NCI-H774 (cell line): ENCODE measurements at places on chromosomes 6 and 20.

DNA sequence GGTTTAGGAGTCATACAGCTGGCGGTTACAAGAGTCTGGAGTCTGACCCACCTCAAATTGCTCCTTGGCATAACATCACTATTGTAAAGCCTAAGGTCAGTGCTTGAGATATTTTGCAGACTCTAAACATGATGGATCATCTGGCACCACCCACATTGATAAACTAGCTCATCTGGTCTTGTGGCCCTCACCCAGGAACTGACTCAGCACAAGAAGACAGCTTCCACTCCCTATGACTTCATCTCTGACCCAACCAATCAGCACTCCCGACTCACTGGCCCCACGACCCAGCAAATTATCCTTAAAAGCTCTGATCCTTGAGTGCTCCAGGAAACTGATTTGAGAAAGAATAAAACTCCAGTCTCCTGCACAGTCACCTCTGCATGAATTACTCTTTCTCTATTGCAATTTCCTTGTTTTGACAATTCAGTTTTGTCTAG, 115.9 kb downstream of the CD24 start:
- DNase-seq = no peak

DNA sequence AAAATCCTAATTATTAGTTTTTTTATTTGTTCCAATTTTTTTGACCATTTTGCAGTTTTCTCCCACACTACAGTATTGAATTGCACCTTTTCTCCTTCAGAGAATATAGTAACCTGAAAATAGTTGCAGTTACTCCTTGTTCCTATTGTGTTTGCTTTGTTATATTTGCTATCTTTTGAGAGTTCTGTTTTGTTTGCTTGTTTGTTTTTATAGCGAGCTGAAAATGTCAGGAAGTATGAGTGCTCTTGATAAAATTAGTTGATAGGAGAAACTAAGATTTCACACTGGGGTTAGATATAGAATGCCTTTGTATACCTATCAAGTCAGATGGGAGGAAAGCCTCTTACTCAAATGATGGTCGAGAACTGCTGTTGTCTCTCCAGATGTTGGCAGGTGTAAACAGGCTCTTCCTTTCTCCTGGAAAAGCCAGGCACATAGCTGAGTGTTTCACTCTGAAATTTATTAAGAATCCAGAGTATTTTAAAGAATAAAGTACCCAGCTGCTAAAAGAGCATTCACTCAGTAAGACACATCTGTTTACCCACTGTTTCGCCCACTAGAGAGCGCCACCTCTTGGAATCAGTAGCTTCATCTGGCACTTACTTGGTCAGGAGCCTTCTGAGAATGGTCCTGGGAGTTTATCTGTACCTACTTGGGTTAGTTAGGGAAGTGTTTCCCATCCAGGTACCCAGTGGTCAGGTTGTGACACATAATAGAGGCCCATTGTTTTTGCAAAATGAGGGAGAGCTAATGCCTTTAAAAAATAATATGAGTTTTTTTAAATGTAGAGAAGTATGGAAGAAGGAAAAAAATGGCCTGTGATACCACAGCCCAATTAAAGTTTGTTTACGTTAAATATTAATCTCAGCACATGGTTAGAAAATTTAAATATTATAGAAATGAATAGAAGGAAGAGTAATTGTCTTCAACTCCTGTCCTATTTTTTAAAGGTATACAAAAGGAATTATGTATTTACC, 11.2 kb downstream of the NT5DC1 start:
- DNase-seq = peak; percentile 47

DNA sequence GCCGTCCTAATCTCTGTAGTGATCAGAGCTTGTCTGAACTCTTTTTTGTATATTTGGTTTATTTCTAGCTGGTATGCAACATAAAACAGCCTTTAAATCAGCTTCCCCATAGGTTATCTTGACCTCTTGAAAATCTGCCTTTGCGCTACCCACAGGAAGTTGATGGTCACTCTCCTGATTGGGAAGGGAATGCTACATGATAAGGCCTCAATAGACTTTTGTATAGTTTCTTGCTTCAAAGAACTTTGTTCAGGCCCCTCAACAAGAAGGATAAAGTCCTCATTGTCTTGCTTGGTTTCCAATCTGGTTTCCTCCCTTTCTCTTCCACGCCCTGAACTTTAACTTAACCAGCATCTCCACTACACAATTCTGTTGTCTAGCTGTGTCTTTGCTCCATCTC, 95.4 kb upstream of the TENT5A start:
- DNase-seq = no peak

- no peak for DNase-seq
Observed at GRCh38 chr6:10451828-10452509, 37.1 kb upstream of the TFAP2A start.

DNA sequence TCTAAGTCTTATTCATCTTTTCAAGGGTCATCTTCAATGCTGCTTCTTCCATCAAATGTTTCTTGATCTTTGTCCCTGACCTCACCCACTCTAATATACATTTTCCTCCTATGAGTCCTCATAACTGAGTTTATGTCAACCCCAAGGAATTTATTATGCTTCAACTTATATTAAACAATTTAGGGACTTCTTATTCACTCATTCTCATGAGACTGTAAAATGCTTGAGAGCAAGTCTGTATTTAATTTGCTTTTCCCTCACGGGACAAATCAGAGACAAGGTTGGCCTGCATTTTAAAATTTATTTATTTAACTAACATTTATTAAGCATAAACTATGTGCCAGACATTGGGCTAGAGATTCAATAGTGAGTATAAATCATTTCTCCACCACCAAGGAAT, 312.0 kb upstream of the NT5E start:
- no peak for DNase-seq

DNA sequence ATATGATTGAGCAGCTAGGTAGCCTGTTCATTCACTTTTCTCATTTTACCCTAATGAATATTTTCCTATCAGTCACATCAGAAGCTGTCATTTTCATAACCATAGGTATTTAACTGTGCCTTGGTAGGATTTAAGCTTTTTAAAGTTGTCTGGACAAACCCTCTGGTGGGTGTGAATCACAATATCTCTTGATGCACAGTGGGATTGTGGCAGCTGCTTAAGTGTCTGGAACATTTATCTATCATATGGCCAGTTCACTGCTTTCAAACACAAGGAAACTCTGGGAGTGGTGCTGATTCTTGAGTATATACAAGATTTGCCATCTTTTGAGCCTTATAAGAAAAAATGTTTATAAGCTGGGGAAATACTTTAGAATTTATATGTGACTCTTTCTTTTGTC, 87.0 kb upstream of the SUPT3H start:
- DNase-seq = no peak

GRCh38 chr20:33236351-33236750, 555 bp downstream of the BPIFA1 start:
- no peak for DNase-seq

GRCh38 chr20:2298701-2299100, 2.9 kb downstream of the TGM3 start:
- no peak for DNase-seq

DNA sequence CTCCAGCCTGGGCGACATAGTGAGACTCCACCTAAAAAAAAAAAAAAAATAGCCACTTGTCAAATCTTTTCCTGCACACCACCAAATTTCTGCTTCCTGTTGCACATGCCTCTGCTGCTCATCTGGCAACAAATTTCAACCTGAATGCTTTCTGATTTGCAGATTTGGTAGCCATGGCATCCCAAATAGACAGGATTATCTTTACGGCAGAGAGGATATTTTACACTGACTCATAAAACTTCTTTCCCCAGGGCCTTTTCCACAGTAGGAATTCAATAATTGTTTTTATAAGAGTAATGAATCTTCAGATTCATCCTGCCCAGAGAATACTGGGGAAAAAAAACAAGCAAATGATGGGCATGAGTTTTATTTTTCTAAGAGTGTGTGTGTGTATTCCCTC, 264.6 kb downstream of the FRK start:
- no peak for DNase-seq

GRCh38 chr6:156065849-156066248, 610.2 kb upstream of the NOX3 start:
- no peak for DNase-seq

GRCh38 chr20:1105599-1106194, 12.7 kb upstream of the PSMF1 start:
- DNase-seq = no peak

DNA sequence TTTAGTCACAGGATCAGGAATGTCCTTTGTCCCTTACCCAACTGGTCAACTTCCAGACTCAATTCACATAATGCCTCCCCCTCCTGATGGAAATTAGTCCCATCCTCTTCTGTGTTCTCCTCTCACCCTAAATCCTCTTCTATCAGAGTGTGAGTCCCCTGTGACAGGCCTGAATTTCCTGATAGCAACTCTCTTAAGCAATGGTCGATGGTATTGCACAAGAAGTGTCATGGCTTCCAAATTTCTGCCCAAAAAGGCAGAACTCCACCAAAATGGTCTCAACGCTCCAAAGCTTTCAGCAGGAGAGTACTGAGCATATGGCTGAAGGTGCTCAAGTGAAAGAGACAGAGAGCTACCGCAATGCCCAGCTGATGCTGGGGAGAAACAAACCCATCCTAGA, 2.4 kb downstream of the PREP start:
- DNase-seq = no peak

DNA sequence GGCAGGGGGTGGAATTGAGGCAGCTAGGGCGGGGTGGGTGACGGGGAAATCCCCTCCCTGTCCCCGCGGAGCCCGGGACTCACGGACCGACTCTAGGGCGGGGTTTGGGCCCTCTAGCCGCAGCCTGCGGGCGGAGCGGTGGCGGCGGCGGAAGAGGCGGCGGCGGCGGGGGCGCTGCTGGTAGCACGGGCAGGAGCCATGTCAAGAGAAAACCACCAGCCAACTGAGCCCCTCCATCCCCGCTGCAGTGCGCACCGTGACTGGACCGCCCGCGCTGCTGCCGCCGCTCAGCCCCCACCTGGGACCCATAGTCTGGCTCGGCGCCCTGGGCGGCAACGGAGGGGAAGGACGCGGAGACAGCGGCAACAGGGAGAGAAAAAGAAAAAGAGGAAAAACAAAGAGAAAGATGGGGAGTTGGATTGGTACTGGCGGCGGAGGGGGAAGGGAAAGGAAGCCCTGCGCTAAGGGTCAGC, 1.2 kb upstream of the C6orf62 start:
- peak; percentile 14 for DNase-seq

DNA sequence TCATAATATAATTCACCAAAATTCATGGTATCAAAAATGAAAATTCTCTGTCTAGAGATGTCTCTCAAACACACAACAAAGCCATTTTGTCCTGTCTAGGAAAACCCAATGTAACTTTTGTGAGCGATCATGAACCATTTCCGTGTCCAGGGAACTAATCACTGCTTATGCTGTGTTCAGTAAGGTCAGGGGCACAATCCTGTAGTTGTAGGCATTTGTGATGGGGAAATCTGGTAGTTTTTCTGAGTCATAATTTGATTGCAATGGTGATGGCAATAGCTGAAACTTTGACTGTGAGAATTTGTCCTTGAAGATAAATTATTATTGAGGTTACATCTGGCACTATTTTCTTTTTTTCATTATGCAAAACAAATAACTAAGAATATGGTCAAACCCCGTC, 21.0 kb upstream of the GCLC start:
- no peak for DNase-seq
